ENCODE measurements at places on chromosomes 6 and 20.

DNA sequence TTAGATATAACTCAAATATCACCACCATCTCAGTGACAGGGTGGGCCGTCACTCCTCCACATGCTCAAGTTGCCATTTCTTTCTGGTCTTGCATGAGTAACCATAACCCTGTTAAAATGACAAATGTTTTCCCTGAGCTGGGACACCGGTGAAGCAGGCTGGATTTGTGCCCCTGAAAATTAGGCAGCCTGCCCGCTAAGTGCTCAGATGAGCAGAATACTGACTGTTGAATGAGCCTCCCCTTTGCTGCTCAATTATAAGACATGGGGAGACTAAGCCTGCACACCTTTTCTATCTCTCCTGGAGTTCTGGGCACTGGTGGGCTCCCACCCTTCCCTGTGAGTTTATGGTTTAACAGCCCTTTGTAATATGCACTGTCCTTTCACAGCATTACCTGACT is 161.8 kb downstream of the SLC24A3 start:
- no peak for DNase-seq

DNA sequence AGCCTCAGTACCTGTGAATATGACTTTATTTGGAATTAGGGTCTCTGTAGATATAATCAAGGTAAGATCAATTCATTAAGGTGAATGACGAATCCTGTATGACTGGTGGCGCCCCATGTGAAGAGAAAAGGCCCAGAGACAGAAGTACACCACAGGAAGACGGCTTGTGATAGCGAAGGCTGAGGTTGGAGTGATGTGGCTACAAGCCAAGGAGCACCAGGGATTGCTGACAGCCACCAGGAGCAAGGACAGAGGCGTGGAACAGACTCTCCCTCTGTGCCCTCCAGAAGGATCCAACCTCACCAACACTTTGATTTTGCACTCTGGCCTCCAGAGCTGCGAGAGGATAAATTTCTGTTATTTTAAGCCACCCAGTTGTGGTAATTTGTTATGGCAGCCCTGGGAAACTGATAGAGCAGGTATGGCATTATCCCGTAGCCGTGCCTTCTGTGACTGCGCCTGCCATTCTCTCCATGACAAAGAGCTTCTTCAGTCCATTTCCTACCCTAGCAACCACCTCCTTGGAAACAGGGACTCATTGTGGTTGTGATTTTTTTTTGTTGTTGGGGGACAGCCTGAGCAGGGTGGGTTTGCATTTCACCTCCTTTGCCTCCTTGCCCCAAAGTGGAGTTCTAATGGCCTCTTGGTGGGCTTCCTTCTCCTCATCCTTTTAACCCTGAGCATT is 29.6 kb downstream of the PTK7 start:
- no peak for DNase-seq

- DNase-seq: no peak
Measured at GRCh38 chr6:110348961-110349690, 9.0 kb downstream of the METTL24 start.

DNA sequence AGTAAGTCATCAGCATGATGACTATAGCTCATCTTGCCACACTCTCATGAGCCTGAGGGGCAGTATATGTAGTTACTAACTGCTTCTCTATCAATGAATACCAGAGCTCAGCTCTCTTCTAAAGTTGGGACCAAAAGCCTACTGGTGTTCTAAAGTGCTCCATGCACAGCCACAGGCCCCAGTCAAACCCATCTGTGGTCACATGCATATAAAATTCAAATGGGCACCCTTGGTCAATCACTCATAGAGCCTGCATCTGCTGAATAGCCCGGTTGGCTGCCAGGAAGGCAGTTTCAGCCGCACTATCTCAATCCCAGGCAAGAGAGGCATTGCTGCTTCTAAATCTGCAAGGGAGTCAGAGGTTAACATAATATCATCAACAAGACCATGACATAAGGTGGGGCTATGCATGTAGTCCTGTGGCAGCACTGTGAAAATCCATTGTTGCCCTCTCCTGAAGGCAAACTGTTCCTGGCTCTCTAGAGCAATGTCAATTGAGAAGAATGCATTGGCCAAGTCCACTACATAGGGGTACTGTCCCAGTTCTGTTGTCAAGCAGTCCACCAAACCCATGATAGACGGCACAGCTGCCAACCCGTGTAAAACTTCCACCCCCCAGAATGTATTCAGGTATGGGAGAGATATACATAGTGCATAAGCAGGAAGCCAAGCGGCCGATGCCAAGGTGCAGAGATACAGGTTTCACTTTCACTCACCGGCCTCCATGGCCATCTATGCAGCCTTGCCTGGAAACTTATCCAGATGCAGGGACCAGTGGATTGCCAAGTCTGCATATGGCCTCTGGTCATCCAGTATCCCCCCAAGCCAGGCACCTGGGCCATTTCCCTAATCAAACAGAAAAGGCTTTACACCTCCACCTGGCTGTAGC is 76.2 kb downstream of the ALDH8A1 start:
- DNase-seq: no peak

- DNase-seq: no peak
Measured at GRCh38 chr6:109595998-109596397, 95.0 kb downstream of the AK9 start.

DNA sequence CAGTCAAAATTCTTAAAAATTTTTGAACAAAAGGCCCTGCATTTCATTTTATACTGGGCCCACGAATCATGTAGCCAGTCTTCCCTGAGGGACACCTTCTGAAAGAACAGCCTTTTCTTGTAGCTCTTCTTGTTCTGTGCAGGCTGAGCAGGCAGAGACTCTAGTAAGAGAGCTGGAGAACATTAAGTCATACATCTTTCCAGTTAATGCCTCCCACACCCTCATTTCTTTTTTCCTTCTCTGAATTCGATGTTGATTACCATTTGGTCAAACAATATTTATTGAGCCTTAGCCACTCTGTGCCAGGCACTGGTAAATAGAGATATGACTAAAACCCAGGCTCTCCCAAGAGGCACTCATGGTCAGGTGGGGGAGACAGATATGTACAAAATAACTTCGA is 33.6 kb downstream of the METTL24 start:
- no peak for DNase-seq

DNA sequence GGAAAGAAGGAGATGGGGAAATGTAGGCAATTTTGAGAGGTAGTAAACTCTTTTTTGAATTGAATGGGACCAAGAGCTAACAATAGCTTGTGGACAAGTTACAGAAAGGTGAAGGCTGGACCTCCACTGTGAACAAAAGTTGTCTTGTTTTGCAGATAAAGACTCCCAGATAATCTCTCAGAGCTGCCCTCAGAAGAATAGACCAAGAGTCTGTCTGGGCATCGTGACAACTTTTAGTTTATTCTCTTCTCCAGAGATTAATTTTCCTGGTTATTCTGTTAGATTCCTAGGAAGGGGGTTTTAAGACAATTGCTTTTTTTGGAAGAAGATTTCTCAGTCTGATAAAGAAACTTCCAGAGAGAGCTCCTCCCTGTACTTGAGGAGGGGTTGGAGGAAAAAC is 161.9 kb downstream of the COL19A1 start:
- DNase-seq: no peak

GRCh38 chr6:87151781-87152525 is 3.4 kb upstream of the ZNF292 start:
- peak; percentile 56 for DNase-seq

- no peak for DNase-seq
Measured at GRCh38 chr20:54103762-54104600, 33.6 kb upstream of the BCAS1 start.

DNA sequence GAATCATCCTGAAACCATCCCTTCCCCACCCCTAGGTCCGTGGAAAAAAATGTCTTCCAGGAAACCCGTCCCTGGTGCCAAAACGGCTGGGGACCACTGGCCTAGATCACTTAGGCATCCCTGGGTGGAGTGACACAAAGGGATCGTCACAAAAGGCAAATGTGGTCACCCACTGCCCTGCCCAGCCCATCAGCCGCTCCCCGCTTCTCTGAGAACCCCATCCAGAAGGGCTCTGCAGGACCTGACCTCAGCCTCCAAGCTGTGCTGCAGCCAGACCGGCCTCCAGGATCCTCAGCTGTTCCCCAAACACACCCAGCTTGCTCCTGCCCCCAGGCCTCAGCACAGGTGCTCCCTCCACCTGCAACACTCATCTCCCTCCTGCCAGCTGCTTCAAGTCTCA is 61.6 kb downstream of the PREX1 start:
- no peak for DNase-seq

DNA sequence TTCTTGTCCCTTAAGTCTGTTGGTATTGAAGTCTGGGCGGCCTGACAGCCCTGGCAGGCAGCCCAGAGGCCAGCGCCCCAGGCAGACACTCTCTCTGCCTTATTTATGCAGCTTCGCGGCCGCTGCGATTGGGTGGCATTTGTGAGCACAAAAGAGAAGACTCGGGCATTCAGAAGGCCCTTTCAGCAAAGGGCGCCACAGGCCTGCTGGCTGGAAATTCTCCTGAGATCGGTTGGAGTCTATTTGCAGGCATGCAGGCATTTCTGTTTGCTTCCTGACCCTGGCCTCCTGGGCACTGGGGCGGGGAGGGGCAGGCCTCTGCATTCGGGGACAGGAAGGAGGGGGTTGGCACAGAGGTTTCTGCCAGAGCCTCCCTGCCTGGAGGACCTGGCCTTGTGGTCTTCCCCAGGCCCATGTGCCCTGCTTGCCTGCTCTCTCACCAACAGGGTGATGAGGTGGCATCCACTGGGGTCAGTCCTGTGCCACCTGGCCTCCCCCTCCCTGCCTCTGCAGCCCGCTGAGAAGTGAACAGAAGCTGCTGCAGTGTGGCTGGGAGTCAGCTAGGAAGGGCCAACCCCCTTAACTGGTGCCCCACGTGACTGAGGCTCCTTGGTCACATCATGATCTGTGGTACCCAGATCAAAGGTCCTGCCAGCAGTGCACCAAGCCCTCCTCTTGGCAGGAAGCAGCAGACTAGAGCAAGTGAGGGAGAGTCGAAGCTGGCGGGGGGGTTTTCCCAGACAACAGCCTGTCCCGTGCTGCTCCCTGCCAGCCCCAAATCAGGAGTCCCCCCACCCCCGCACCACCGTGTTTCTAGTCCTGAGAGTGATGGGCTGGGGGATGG is 16.6 kb upstream of the CCDC167 start:
- peak; percentile 73 for DNase-seq

GRCh38 chr6:165167861-165168260 is 141.5 kb downstream of the C6orf118 start:
- no peak for DNase-seq

GRCh38 chr6:97790926-97791590 is 508.0 kb upstream of the MMS22L start:
- no peak for DNase-seq

DNA sequence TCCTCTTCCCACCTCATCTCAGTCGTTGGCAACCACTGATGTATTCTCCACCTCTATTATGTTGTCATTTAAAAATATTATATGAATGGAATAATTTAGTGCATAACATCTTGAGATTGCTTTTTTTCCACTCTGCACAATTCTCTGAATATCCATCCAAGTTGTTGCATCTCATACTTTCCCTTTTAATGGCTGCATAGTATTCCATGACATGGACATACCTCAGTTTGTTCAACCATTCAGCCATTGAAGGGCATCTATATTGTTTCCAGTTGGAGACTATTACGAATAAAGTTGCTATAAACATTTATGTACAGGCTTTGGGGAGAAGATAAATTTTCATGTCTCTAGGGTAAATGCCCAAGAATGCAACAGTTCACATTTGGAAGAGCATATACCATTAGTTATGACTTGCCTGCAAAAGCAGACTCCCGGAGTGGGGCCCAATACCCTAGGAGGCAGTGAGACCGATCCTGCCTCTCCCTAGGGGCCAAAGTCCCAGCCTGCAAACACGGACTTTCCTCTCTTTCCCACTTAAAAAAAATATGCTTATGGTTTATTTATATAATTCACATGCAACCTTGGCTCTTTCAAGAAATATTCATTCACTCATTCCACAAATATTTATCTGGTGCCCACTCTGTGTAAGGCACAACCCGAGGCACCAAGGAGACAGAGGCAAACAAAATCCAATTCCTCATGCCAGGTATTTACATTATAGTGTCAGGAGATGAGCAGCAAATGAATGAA is 227.0 kb upstream of the PMEPA1 start:
- no peak for DNase-seq

DNA sequence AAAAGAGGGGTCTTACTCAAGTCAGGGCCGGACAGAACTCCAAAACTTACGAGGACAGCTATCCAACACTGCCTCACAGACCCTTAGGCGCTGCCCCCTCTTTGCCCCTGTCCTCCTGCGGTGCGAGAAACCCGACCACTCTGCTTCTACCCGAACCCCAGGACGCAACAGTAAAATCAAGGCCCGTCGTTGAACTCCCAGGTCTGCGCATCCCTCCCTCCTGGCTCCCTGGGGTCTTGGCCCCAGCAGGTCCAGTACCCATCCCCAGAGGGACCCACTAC is 6.4 kb downstream of the OLIG3 start:
- DNase-seq: no peak

DNA sequence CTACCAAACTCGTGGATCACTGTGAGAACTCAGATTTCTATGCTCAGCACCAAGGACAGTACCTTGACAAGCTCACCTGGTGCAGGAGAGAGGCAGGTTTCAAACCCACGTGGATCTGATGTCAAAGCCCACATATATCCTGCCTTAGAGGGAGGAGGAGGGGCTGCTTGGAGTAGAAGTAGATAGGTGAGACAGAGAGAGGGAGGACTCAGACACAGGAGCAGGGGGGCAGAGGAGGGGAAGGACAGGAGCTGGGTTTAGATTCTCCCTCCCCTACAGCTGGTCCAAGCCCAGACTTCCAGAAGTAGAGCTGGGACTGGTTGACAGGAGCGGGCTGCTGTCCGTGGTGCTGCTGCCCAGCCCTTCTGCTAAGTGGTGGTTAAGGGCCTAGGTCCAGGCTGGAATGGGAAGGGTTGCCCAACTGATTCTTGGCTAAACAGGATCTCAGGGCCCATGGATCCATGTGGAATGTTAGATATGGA is 77.5 kb downstream of the CDH22 start:
- no peak for DNase-seq

- no peak for DNase-seq
Measured at GRCh38 chr6:68040312-68040778, 594.7 kb upstream of the ADGRB3 start.

DNA sequence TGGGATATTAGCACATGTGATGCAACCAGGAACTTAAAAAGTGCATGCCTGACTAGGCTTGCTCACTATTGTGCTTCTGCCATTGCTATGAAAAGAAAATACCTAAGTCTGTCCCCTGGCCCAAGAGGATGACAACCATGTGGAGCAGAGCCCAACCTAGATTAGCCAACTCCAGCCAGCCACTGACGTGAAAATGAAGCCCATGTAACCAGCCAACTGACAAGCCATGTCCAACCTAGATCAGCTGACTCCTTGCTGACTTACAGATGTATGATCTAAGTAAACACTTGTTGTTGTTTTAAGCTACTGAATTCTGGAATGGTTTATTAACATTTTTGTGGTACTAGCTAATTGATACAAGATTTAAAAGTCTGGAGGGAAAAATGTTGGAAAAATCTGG is 47.5 kb downstream of the PIGU start:
- no peak for DNase-seq

DNA sequence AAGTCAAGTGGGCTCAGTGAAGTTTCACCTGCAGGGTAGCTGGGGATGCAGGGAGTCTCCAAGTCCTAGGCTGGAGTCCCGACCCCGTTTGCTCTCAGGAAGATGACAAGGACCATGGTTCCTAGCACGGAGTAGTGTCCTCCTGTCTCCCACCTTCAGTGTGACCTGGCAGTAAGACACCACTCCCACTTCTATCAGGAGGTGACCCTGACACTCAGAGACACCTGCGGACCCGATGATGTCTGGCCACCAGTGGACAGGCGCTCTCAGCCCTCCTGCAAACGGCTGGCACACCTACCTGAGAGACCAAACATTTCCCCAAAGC is 1.1 kb downstream of the SOD2 start:
- no peak for DNase-seq

- DNase-seq: no peak
Measured at GRCh38 chr20:15576411-15576810, 996.8 kb downstream of the KIF16B start.

- no peak for DNase-seq
Measured at GRCh38 chr6:5958921-5959320, 47.8 kb downstream of the NRN1 start.

Data from activated CD4-positive, alpha-beta T cell treated with anti-CD3 and anti-CD28 coated beads for 1 hour (primary cell).